Esophagus mucosa (tissue), 1 donor: ENCODE measurements at places on chromosomes 1 and 21.

GRCh38 chr1:200043336-200043668 lies 15.8 kb downstream of the NR5A2 start:
- ATAC-seq, result no peak

DNA sequence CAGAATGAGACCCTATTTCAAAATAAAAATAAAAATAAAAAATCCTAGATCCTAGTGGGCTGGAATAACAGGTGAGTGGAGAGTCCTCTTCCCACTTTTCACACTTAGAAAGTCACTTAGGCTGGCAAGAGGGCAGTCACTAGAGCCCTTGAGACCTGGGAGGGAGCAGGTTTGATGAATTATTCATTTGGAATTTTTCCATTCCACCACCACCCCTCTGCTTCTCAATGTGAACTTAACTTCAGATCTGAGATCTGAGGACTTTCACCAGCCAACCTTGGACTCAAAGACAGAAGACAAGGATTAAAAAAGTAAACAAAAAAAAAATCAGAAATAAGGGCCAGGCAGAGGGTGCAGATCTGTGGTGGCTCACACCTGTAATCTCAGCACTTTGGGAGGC lies 16.5 kb downstream of the AKR7A3 start:
- no peak for ATAC-seq

GRCh38 chr1:86753700-86754099 lies 49.3 kb downstream of the SH3GLB1 start:
- no peak for ATAC-seq

GRCh38 chr1:119731741-119732430 lies 20.2 kb downstream of the PHGDH start:
- ATAC-seq, result no peak

DNA sequence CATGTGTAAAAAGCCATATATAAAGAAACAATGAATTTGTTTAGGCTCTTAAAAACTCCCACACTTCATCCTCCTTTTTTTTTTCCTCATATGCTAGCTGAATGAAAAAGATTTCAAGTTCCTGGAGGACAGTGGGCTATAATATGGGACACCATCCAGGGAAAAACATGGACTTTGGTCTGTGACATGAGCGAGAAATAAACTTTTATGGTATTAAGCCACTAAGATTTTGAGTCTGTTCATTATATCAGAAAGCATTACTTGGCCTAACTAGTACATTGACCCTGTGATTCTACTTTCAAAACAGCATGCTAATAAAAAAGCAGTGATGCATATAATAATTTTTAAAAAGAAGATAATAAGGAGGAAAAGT lies 392.3 kb upstream of the CAMK1G start:
- ATAC-seq, result no peak

- ATAC-seq, result peak; percentile 16
Observed at GRCh38 chr1:94044290-94044790, 76.6 kb downstream of the ABCA4 start.

- no peak for ATAC-seq
Observed at GRCh38 chr1:242005866-242006535, 7.1 kb upstream of the MAP1LC3C start.

- peak; percentile 74 for ATAC-seq
Observed at GRCh38 chr1:167820684-167821355, 93.1 kb downstream of the ADCY10 start.
